ENCODE measurements at places on chromosomes 1 and 21. TPM values are rescaled to one million over a fixed set of nuclear protein-coding genes. Genes with fewer than 3 reads are reported as not detected.

The WDR47 gene
- total RNA-seq: 9.4 TPM

The ALPL gene
- 8.6 TPM for total RNA-seq

The SPATA46 gene
- total RNA-seq: not detected

The TAL1 gene
- total RNA-seq: 0.80 TPM

The ODF2L gene
- total RNA-seq: 45.6 TPM

The DDAH1 gene
- 22.4 TPM for total RNA-seq

The MTR gene
- 10.1 TPM for total RNA-seq

The PLEKHA6 gene
- total RNA-seq: 99.6 TPM

Data from transverse colon (tissue), 4 donors.